ENCODE measurements at places on chromosomes 12 and 14.

GRCh38 chr14:75615200-75615599 lies 36.8 kb downstream of the FLVCR2 start:
- DNase-seq = no peak

- DNase-seq = no peak
These were observed 442.4 kb upstream of the MGAT4C start for GRCh38 chr12:86698641-86698980.

- DNase-seq = peak; percentile 32
These were observed 30.8 kb upstream of the RESF1 start for GRCh38 chr12:31928246-31929026.

DNA sequence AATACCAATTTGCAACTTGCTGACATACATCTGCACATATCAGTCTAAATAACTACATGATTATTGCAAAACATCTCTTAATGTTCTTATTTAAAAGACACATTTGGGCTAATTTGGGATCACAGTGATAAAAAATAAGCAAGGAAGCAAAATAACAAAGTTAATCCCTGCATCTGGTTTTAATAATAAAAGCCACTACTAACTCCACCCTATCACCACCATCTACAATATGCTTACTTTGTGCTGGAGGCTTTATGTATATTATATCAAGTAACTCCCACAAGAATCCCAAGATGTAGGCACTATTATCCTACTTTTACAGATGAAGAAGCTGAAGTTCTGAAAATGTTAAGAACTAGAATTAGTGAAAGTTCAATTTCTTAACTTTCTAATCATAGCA lies 45.7 kb downstream of the TAOK3 start:
- no peak for DNase-seq

DNA sequence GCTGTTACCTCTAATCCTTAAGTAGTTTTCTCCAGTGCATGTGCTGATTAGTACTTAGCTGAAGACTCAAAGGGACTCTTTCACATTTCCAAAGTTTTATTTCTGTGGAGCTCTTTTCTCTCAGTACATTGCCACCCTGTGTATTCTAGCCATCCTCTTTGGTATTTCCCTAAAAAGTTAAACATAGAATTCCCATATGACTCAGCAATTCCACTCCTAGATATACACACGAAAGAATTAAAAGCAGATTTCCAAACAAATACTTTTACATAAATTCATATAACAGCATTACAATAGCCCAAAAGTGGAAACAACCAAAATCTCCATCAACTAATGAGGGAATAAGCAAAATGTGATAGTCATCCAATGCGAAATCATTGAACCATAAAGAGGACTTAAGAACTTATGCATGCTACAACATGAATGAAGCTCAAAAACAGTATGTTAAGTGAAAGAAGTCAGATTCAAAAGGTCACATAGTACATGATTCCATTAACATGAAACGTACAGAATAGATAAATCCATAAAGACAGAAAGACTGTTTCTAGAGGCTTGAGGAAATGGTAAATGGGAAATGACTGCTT lies 9.0 kb upstream of the NOVA1 start:
- DNase-seq = no peak

DNA sequence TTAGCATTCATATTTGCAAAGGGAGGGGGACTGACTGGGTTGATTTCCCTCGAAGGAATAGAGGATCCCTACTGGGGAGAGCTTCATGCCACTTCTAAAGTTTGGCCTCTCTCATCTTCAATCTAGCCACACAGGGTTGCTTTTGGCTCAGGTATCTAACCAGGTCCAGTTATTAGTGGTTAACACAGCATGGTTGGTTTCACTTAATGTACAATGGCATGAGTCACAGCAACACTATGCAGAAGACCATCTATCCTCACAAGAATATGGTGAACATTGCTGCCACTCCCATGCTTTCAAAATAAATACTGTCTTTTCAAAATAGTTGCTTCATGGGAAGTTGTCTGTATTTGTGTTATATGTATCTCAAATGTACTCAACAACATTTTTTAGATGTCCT lies 6.6 kb upstream of the RAB3IP start:
- DNase-seq = no peak

DNA sequence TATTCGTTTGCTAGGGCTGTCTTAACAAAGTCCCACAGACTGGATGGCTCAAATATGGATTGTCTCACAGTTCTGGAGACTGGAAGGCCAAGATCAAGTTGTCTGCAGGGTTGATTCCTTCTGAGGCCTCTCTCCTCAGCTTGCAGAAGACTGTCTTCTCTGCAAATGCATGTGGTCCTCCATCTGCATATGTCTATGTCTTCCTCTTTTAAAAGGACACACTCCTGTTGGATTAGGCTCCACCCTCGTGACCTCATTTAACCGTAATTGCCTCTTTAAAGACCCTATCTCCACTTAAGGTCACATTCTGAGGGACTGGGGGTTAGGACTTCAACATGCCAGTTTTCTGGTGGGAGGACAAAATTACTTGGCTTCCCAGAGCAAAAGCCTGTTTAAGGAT lies 123.3 kb downstream of the SLC38A6 start:
- DNase-seq = no peak

DNA sequence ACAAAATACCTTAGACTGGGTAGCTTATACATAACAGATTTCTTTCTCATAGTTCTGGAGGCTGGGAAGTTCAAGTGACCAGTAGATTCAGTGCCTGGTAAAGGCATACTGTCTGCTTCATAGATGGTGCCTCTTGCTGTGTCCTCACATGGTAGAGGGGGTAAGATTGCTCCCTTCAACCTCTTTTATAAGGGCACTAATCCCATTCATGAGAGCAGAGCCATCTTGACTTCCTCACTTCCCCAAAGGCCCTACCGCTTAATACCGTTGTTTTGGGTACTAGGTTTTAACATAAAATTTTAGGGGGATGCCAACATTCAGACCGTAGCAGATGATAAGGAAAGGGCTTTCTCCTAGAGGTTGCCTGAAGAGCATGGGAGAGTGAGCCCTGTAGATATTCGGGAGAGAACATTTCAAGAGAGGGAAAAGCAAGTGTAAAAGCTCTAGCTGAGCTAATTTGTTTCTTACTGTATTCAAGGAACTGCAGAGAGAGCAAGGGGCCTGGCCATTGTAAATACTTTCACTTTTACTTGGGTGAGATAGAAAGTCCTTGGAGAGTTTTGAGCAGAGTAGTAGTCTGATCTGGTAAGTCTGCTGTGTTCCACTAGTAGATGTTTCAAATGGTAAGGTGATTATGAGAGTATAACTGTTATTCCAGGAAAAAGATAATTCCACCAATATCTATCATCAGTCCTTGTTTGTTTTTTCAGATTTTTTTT lies 27.3 kb downstream of the FRS2 start:
- DNase-seq = no peak

DNA sequence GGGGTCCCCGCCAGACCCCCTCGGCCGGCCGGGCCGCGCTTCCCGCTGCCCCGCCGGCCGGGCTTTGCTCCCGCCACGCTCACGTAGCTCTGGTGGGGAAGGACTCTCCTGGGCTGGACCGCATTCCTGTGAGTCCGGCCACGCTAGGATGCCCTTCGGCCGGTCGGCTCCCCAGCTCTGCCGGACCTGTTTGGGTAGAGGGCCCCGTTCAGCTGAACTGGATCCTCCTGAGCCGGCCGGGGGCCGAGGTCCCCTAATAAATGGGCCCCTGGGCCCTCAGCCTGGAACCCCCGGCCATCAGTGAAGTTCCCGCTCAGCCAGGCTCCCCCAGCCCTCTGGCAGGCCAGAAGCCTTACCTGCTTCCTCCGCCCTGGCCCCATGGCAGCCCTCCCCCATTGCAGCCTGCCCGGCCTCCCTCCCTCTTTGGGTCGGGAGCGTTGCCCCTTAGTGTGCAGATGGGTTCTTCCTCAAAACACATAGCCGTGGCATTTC lies 593 bp downstream of the UNC119B start:
- peak; percentile 52 for DNase-seq

- DNase-seq = no peak
These were observed 4.0 kb upstream of the CRIP2 start for GRCh38 chr14:105470350-105471296.

GRCh38 chr12:79527473-79527872 lies 163.3 kb downstream of the PAWR start:
- no peak for DNase-seq

DNA sequence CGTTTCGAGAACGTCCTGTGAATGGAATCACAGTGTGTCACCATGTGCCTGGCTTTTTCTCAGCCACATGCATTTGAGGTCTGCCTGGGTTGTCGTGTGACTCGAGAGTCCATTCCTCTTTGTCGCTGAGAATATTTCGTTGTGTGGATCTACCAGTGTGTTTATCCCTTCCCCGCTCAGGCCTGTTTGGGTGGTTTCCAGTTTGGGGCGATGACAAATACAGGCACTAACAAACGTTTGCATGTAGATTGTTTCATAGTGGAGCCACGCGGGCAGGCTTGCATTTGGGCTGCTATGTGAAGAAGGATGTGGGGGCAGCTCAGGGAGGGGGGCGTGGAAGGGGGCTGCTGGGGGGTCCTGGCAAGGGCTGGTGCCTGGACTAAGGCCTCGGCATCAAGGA lies 14.1 kb downstream of the RIN3 start:
- no peak for DNase-seq

- no peak for DNase-seq
These were observed 5.8 kb downstream of the KERA start for GRCh38 chr12:91052026-91052425.

DNA sequence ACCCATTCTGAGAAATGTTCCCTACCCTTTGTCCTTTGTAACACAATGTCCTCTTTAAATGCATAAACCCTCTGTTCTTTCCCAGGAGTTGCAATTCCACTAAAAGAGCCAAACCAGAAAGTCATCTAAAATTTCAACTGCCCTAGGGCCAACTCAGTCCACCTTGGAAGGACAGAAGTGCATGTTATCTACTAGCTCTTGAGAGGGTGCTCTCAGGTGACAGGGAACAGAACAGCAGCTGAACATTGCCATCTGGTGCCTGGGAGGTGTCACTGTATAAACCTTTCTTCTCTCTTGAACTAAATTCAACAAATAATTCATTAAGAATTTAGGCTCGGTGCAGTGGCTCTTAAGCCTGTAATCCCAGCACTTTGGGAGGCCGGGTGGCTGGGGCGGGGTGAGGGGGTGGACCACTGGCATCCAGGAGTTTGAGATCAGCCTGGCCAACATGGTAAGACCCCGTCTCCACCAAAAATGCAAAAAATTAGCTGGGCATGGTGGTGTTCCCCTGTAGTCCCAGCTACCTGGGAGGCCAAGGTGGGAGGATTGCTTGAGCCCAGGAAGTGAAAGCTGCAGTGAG lies 10.3 kb upstream of the FERMT2 start:
- peak; percentile 56 for DNase-seq

GRCh38 chr14:35341454-35341750 lies 49.2 kb downstream of the PSMA6 start:
- DNase-seq = no peak

GRCh38 chr12:31591380-31591901 lies 505 bp upstream of the DENND5B start:
- DNase-seq = peak; percentile 2

- no peak for DNase-seq
These were observed 136.2 kb downstream of the ETV6 start for GRCh38 chr12:11785712-11786111.

- DNase-seq = no peak
These were observed 118.7 kb upstream of the TSPAN8 start for GRCh38 chr12:71276541-71276940.

DNA sequence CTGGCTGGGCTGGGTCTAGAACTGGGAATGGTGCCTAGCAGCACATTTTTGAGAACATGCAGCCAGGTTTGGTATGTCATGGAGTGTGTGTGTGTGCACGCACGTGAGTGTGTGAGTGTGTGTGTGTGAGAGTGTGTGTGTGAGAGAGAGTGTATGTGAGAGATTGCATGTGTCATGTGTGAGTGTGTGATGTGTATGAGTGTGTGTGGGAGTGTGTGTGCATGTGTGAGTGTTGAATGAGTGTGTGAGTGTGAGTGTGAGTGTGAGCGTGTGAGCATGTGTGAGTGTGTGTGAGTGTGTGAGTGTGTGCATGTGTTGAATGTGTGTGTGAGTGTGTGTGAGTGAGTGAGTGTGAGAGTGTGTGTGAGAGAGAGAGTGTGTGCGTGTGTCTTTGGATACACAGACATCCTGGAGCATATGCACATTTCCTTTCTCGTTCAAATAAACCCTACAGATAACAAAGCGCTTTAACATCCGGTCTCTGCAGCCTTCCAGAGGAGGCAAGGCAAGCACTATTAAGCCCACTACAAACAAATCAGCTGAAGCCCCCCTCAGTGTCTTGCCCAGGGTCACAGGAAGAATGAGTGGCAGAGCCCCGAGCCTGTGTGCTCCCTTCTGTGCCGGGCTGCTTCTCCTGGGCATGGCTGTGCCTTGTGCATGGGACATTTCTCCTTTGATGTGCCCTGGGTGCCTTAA lies 108.7 kb upstream of the ETV6 start:
- no peak for DNase-seq

DNA sequence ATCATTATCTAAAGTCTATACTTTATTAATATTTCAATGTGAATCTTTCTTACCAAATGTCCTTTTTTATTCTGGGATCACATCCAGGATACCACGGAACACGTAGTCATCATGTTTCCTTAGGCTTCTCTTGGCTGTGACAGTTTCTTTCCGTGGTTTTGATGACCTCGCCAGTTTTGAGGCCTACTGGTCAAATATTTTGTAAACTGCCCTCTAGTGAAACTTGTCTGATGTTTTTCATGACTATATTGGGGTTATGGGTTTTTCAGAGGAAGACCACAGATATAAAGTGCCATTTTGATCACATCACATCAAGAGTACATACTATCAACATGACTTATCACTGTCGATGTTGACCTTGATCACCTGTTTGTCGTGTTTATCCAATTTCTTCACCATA lies 14.1 kb upstream of the SERPINA6 start:
- peak; percentile 16 for DNase-seq

DNA sequence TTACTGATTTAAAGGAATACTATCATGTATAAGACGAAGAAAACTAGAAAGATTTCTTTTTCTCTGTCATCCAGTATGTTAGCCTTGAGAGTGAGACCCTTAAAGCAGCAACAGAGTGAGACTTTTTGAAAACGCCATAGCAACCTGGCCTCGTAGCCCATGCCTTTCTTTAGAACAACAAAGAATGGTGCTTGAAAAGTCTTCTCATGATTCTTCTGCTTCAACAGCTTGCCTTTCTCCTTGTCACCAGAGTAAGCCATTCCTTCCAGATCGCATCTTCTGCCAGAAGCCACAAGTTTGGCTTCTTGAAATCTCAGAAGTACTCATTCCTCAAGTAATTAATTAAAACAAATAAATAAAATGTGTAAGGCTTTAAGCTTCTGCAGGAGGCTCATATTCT lies 109.3 kb downstream of the PDE3A start:
- DNase-seq = no peak

Data from stimulated activated CD4-positive, alpha-beta T cell treated with anti-CD3 and anti-CD28 coated beads, Interleukin-15, amount 100 ng/mL, for 24 hours (primary cell).